CD4-positive, alpha-beta T cell treated with Interleukin-12 subunit alpha and Interleukin-12 subunit beta, for 1 hour (primary cell): ENCODE measurements at places on chromosomes 1 and 21.

DNA sequence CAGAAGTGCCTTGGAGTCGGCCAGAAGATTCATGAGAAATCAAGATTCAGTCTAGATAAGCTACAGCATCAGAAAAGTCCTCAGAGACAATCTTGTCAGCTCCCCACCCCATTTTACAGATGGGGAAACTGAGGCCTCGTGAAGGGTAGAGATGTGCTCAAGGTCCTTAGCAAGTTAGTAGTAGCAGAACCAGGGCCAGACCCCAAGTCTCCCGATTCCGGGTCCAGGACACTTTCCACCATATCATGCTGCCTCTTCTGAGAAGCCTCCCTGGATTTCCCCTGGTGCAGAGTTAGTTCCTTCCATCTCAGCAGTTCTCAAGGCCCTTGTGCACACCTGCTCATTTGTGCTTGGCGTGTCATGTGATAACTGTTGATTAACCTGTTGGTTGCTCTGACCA, 91.5 kb upstream of the ACTL8 start:
- DNase-seq = no peak

DNA sequence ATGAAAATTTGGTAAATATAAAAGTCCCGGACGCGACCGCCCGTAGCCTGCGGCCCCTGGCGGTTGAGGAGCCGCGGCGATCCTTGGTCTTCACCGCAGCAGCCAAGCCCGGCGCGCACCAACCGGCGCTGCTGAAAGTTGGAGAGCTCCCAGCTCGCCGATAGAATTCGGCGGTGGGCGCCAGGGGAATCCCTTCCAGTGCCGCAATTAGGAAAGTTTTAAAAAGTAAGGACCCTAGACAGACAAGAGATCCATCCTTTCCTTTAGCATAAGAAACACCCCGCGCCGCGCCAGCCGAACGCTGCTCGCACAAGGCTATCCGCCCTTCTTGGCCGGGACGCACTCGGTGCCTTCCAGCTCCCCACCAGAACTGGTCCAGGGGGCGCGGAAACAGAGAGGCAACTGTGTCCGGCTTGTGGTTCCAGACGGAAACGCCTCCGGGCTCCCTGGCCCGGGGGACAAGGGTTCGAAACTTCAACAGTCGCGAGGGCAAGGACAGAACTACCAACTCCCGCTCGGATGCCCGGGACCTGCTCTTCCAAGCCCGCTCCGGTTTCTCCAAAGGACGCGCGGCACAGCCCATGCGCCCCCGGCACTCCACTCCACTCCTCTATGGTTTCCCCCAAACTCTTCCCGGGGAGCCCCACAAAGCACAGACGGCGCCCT, 1.7 kb downstream of the FAM78B start:
- peak; percentile 13 for DNase-seq

- peak; percentile 14 for DNase-seq
Observed at GRCh38 chr1:167720965-167721616, 691 bp upstream of the MPZL1 start.

GRCh38 chr1:208433086-208433485, 188.9 kb upstream of the PLXNA2 start:
- no peak for DNase-seq

- DNase-seq = no peak
Observed at GRCh38 chr1:67308136-67308535, 463 bp downstream of the IL12RB2 start.

- DNase-seq = peak; percentile 13
Observed at GRCh38 chr1:54798769-54799641, 2.1 kb downstream of the TTC22 start.

DNA sequence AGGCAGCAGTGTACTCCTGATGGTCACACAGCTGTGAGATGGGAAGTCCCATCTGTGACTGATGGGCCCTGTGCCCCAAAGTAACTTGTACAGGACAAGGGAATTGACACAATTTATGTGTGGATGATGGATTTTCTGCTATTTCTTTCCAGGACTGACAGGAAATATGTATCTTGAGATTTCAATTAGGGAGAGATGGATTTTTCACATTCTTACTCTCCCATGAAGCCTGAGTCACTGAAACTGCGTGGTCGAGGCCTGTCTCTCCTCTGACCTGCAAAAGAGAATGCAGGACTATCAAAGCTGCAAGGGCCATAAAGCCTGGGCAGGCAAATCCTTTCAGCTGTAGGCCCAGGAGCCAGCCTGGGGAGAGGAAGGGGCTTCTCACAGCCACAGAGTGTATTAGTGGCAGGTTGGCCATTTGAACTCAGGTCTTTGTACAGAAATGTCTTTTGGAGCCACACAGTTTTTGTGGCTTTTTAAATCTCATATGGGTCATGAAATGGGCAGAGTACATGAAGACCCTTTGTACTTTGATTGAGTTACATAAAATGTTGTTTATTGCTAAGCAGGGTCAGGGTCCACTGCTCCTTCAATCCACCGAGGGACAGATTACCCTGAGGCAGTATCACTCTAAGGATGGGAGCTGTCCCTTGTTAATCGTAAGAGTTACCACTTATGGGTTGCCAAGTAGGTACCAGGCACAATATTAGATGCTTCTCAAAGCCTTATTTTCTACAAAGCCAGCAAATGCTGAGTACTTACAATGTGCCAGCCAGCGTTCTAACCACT, 14.8 kb downstream of the ALX3 start:
- DNase-seq = no peak

GRCh38 chr1:10630661-10631120, 155.9 kb downstream of the PEX14 start:
- DNase-seq = no peak

DNA sequence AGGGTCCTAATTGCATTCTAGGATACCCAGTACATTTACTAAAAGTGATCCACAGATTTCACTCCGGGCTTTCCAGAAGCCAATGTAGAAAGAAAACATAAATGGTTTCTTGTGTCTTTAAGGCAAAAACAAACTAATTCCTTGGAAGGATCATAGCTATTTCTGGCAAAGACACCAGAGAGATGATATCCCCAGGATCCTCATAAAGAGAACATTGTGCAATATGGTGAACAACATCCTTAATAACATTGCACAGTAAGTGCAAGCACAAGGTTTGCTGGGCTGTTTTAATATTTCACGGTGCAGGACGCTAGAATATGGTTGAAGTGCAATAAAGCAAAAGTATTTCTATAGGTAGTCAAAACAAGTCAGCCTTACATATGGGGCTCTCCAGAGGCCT, 83.0 kb downstream of the NTPCR start:
- DNase-seq = no peak

DNA sequence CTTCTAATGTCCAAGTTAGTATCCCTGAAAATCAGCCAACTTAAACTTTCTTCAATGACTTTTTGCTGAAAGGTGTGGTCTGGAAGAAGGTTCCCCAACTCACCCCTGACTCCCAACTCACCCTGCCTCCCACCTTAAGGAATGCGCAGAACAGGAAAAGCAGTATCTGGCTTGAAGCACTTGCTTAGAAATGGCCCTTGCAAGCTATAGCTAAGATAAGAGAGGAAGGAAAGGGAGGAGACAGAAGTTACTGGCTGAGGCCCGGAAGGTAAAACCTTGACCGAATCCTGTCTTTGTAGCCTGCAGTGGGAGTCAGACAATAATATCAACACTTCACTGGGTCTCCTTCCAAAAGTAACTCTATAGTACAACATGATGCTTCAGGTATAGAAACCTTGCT, 2.9 kb downstream of the CYYR1 start:
- no peak for DNase-seq

GRCh38 chr1:31531177-31531999, 44.9 kb upstream of the TINAGL1 start:
- DNase-seq = no peak
